CD8-positive, alpha-beta memory T cell (primary cell): ENCODE measurements at places on chromosomes 13 and 19. TPM values are rescaled to one million over a fixed set of nuclear protein-coding genes. Genes with fewer than 3 reads are reported as not detected.
A peak's percentile ranks its signal among the peaks of the same experiment; 100 is the strongest.

Gene SNRNP70
- 66.2 TPM for polyA plus RNA-seq

Gene GJB2
- polyA plus RNA-seq = not detected

Gene GADD45GIP1
- 64.1 TPM for polyA plus RNA-seq

Gene ATP4B
- polyA plus RNA-seq = not detected

Gene LRG1
- polyA plus RNA-seq = 0.06 TPM

Gene SLC7A9
- polyA plus RNA-seq = not detected

Gene CCDC8
- not detected for polyA plus RNA-seq

Gene CRX
- not detected for polyA plus RNA-seq

Gene ADGRE2
- polyA plus RNA-seq = 0.09 TPM

Gene ZNF726
- polyA plus RNA-seq = 1.6 TPM

Gene GRK1
- not detected for polyA plus RNA-seq

Gene C1QTNF9B
- not detected for polyA plus RNA-seq

Gene ZSCAN1
- not detected for polyA plus RNA-seq

Gene HOMER3
- polyA plus RNA-seq = 0.58 TPM

Gene CD79A
- 9.4 TPM for polyA plus RNA-seq

Gene LGI4
- polyA plus RNA-seq = not detected

Gene VSTM2B
- polyA plus RNA-seq = not detected

Gene CEACAM21
- 46.6 TPM for polyA plus RNA-seq

GRCh38 chr19:48874303-48875135, 2.3 kb downstream of the PPP1R15A start:
- H3K4me3 ChIP-seq = peak overlapping the region; percentile 27
- H3K36me3 ChIP-seq = peaks cover 7% of the 10 kb centered on the region
- H3K27ac ChIP-seq = peak overlapping the region; percentile 100
- H3K4me1 ChIP-seq = peaks cover 32% of the 10 kb centered on the region
- no peak for DNase-seq

DNA sequence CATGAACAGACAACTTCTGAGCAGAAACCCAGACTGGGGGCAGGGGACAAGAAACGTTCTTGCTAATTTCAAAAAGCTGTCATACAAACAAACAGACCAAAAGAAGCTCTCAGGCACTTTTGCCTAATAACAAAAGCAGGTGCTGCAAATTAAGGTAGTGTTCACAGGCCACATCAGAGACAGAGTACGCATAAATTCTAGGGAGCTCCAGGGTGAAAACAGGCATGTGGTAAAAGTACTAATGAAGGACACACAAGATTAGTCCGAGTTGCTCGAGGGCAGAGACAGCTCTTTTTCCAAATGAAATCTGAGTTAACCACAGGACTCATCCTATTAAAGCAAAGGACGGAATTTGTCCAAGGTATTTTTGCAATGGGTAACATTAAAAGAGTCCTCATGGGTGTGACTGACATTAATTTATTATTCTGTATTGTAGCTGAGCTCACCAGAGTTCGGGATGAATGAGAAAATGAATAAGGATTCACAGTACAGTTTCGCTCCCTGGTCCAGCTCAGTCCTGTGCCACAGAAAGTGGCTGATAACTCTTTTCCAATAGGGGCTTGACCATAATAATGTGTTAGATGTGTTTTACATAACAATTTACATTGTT, 197.3 kb downstream of the LHFPL6 start:
- no peaks in the 10 kb centered on the region for H3K36me3 ChIP-seq
- no peak overlapping the region for H3K4me3 ChIP-seq
- H3K4me1 ChIP-seq = no peaks in the 10 kb centered on the region
- no peaks in the 10 kb centered on the region for H3K27me3 ChIP-seq
- H3K27ac ChIP-seq = no peak overlapping the region

DNA sequence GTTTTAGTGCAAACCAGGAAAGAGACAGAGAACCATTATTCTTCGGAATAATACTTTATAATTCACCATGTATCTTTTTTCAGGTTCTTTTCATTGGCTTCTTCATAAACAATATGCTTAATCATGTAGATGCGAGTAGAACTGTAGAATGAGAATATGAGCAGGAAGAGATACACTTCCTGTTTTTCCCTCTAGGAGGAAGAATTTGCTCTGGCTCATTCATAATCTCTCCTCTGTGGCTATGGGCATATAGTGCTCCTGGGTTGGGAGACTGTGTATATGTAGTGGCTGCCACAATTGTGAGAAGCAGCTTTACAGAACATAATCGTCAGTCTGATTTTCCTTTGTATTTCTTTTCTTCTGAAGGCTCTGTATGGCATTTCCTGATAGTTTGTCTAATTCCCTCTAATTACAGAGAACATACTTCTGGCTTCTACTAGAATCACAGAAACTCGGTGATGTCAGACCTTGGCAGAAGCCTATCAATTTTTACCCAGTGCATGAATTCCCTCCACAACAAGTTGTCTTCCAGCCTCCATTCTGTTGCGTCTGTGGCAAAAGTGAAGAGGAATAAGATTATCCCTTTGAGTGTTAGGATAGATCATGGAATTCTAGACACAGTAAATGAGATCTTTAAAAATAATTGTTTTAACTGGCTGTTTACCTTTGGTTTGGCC, 2.9 kb upstream of the DCLK1 start:
- no peak overlapping the region for H3K4me3 ChIP-seq
- DNase-seq = no peak
- no peak overlapping the region for H3K27ac ChIP-seq
- no peaks in the 10 kb centered on the region for H3K4me1 ChIP-seq
- H3K36me3 ChIP-seq = no peaks in the 10 kb centered on the region

- H3K27me3 ChIP-seq = no peaks in the 10 kb centered on the region
- H3K36me3 ChIP-seq = no peaks in the 10 kb centered on the region
- no peaks in the 10 kb centered on the region for H3K4me1 ChIP-seq
- H3K27ac ChIP-seq = no peak overlapping the region
These were observed 75.2 kb upstream of the SIAH3 start for GRCh38 chr13:45926741-45927140.

GRCh38 chr13:65353951-65354350, 1876.2 kb downstream of the PCDH9 start:
- DNase-seq = no peak
- H3K36me3 ChIP-seq = no peaks in the 10 kb centered on the region
- no peak overlapping the region for H3K27ac ChIP-seq

DNA sequence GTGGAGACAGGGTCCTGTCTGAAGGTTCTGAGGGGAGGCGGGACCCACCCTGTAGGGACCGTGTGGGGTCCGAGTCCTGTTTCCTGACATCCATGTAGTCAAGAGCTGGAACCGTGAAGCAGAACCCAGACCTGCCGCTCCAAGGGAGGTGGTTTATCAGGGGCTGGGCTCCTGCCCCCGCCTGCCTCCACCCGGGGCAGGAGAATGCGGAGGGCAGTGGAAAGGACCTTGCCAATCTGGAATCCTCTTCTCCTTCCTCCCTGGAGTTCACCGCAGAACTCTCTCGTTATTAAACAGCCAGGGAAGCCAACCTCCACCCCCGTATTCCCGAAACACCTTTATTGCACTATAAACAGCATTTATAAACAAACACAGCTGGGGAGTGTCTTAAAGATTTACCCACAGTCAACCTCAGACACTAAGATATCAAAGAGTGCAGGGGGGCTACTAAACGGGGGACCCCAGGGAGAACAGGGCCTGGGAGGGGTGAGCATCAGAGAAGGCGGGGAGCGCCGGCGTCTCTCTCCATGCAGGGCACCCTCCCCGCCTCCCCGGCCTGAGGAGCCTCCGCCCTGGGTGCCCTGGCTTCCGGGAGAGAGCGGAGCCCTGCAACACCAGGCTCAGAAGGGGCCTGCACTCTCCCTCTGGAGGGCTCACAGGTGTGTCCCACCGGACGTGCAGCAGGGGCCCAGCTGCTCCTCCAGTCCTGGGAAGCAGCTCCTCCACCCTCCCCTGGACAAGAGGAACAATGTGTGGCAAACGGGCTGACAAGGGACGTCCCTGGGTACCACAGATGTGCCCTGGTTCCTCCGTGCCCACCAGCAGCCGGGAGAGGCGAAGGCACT, 3.6 kb downstream of the C2CD4C start:
- peaks cover 6% of the 10 kb centered on the region for H3K4me1 ChIP-seq
- H3K27me3 ChIP-seq = peaks cover 12% of the 10 kb centered on the region
- H3K4me3 ChIP-seq = no peak overlapping the region
- no peak overlapping the region for H3K27ac ChIP-seq
- no peaks in the 10 kb centered on the region for H3K36me3 ChIP-seq
- no peak for DNase-seq

DNA sequence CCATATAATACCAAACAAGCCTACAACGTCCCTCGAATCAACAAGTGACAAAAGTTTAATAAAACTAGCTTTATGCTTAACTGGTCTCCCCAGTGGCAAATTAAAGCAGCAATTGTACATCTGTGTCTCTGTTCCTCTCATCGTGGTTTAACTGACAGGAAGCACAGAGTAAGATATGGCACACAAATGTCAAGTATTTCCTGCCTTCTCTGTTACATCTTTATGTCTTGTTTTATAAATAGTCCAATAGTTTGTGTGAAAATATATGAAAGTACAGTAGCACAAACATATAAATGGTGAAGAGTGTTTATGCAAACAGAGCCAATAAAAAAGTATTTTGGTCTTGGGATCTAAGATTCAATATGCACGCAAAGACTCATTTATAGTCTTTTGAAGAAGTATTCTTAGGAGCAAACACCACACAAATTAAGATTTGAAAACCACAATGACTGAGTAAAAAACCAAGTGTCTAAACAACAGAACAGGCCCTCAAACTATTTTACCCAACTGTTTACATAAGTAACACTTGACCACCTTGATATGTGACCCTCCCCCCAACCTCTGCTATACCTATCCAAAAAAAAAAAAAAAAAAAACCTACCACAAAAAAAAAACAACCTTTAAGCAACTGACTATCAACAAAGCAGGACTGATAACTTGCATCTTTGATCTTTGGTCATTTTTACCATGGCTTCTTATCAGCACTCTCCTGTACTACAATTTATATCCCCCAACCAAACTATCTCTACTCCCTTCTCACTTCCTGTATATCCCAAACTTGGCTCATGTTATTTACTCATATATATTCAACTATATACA, 14.0 kb downstream of the ELF1 start:
- no peaks in the 10 kb centered on the region for H3K27me3 ChIP-seq
- peaks cover 76% of the 10 kb centered on the region for H3K4me1 ChIP-seq
- H3K4me3 ChIP-seq = peak overlapping the region; percentile 24

GRCh38 chr19:49639401-49640112, 386 bp downstream of the RRAS start:
- H3K4me3 ChIP-seq = peak overlapping the region; percentile 87
- H3K27ac ChIP-seq = peak overlapping the region; percentile 61
- H3K27me3 ChIP-seq = no peaks in the 10 kb centered on the region
- no peak for DNase-seq

GRCh38 chr19:4136680-4137088, 12.8 kb upstream of the MAP2K2 start:
- H3K27ac ChIP-seq = no peak overlapping the region
- H3K36me3 ChIP-seq = no peaks in the 10 kb centered on the region
- peaks cover 9% of the 10 kb centered on the region for H3K4me1 ChIP-seq
- no peaks in the 10 kb centered on the region for H3K27me3 ChIP-seq
- H3K4me3 ChIP-seq = no peak overlapping the region

DNA sequence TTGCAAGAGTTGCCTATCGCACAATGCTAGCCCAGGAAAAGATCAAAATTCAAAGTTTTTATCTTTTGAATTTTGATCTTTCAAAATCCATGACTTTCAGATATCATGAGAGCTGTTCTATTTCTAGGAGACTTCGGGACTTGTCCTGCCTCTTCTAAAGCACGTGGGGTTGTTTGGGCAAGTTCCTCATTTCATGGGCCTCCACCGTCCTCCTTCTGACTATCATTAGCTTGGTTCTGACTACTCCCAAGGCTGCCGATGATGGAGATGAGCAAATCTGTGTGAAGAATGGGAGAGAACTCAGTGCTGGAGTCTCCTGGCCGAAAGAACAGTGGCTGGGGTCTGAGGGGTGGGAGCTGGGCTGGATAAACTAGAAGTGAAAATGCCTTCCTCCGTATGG, 86.5 kb downstream of the COL4A1 start:
- H3K36me3 ChIP-seq = no peaks in the 10 kb centered on the region
- no peaks in the 10 kb centered on the region for H3K27me3 ChIP-seq
- no peak for DNase-seq
- H3K4me1 ChIP-seq = no peaks in the 10 kb centered on the region
- H3K4me3 ChIP-seq = no peak overlapping the region

DNA sequence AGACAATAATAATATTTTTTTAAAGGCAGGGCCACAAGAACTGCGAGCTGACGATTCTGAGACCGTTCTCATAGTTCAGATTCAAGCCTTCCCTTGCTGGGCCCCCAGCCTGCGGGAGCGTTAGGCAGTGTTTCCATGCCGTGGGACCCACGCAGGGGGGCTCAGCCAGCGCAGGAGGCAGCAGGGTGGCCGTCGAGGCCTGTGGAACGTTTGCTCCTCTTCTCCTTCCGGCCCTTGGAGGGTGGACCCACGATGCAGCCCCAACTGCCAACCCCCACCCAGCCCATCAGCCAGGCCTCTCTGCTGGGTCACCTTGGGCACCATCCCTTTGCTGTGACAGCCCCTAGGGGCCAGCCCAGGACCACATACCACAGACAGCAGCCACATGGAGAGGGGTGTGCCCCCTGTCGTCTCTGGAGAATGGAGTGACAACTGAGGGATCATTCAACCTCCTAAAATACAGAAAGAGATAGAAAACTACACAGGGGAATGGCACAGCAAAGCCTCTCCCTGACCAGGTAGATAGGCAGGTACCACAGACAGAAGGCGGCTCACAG, 46.8 kb downstream of the PDCD5 start:
- H3K4me1 ChIP-seq = no peaks in the 10 kb centered on the region
- no peak for DNase-seq
- peaks cover 9% of the 10 kb centered on the region for H3K36me3 ChIP-seq
- H3K27ac ChIP-seq = no peak overlapping the region

- no peak overlapping the region for H3K27ac ChIP-seq
- H3K4me3 ChIP-seq = no peak overlapping the region
- no peak for DNase-seq
- no peaks in the 10 kb centered on the region for H3K4me1 ChIP-seq
These were observed 67.2 kb upstream of the UBL3 start for GRCh38 chr13:29917650-29918049.

GRCh38 chr13:67518785-67519184, 288.6 kb upstream of the PCDH9 start:
- no peak for DNase-seq
- no peaks in the 10 kb centered on the region for H3K36me3 ChIP-seq
- H3K4me3 ChIP-seq = no peak overlapping the region
- H3K27me3 ChIP-seq = no peaks in the 10 kb centered on the region
- no peaks in the 10 kb centered on the region for H3K4me1 ChIP-seq

DNA sequence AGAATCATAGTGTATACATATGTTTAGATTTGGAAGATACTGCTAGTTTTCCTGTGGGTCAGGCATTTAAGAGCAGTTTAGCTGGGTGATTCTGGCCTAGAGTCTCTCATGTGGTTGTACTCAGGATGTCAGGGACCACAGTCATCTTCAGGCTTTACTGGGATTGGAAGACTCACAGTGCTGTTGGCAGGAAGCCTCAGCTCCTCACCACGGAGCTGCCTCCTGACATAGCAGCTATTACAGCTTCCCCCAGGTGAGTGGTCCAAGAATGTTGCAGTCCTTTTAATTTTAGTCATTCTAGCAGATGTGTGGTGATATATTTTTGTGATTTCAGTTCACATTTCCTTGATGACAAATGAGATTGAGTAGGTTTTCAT, 16.9 kb upstream of the GPR18 start:
- H3K4me1 ChIP-seq = peaks cover 89% of the 10 kb centered on the region
- no peaks in the 10 kb centered on the region for H3K27me3 ChIP-seq
- DNase-seq = peak; percentile 58
- H3K4me3 ChIP-seq = no peak overlapping the region
- no peaks in the 10 kb centered on the region for H3K36me3 ChIP-seq
